NT2/D1 (cell line): ENCODE measurements at places on chromosomes 5 and 9.
A peak's percentile ranks its signal among the peaks of the same experiment; 100 is the strongest.

GRCh38 chr9:91192381-91193086 lies 169.2 kb downstream of the AUH start:
- no peak for DNase-seq

GRCh38 chr5:150217873-150218692 lies 28.2 kb downstream of the SLC6A7 start:
- DNase-seq, result peak; percentile 66

- no peak for DNase-seq
These were observed 50.8 kb downstream of the SEC61B start for GRCh38 chr9:99272836-99273235.

DNA sequence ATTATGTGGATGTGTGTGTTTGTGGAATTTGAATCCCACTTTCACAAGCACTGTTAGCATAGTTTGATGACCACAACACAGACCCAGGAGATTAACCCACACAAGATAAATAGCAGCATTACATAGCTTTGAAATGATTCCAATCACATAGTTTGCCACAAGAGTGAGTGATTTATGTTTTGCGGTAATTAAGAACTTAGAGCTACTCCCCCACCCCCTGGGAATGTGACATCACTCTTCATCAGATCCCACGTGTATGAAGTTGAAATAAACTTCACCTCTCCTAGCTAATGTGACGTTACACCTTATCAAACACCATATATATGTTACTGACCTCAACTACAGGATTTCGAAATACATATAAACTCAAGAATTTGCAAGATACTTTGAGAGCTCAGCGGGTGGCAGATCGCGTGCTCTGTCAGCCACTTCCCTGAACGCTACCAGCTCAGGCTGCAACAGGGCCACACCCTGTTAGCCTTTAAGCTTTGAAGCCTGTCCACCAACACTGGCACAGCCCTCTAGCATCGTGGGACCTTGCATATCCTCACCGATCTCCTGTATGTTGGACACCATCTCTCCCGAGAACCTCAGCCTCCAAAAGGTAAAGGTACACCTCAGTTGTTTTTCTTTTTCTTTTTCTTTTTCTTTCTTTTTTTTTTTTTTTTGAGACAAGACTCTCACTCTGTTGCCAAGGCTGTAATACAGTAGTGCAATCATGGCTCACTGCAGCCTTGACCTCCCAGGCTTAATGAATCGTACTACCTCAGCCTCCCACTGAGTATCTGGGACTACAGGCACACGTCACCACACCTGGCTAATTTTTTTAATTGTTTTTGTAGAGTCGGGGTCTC lies 1.7 kb upstream of the AGTPBP1 start:
- DNase-seq, result no peak

- DNase-seq, result no peak
These were observed 620.5 kb upstream of the KLF4 start for GRCh38 chr9:108109927-108110690.

DNA sequence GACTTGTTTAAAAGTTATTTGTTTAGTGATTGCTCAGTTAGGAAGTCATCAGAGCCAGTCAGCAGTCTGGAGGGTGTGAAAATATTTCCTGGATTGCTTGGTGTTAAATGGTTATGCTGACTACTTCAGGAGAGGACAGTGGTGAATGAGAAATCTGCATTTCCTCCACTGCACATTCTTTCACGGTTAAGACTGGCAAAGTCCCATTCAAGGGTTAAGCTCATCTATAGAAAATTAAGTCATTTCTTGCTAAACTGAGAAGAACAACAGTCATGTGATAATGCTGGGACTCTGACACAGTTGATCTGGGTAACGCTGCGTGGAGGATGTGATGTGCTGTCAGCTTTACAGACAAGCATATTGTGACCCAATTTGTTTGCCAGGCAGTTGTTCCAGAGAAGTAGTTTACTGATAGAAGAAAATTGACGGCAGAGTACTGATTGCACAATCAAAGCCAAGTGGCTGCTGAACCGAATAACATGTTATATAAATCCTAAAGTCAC lies 80.4 kb downstream of the GRAMD2B start:
- no peak for DNase-seq

- DNase-seq, result no peak
These were observed 110.0 kb upstream of the PTGER4 start for GRCh38 chr5:40569546-40570270.

GRCh38 chr9:98255061-98255577 lies 330 bp downstream of the TBC1D2 start:
- DNase-seq, result no peak

GRCh38 chr5:110638970-110639902 lies 87.2 kb downstream of the TMEM232 start:
- DNase-seq, result no peak

- DNase-seq, result no peak
These were observed 47.5 kb downstream of the PBX3 start for GRCh38 chr9:125794708-125795107.

- DNase-seq, result no peak
These were observed 592 bp downstream of the TUBB4B start for GRCh38 chr9:137241490-137242268.

- no peak for DNase-seq
These were observed 35.8 kb upstream of the CDH6 start for GRCh38 chr5:31157720-31158119.

- DNase-seq, result no peak
These were observed 55.8 kb downstream of the SLC22A5 start for GRCh38 chr5:132425009-132425937.

DNA sequence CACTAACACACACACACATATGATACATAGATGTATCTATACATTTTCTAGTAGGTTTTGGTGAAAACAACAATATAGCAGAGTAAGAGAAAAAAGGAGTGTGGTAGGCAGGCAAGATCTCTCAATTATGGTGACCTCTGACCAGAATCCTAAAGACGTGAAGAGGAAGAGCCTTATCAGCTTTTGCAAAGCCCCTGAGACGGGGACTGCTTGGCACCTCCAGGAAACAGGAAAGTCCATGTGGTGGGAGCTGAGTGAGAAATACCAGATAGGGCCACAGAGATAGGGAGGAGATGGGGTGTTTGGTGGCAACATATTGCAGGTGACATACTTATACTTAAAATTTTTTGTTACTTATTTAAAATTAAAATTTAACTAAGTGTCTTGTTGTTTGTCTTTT lies 39.9 kb upstream of the CTXN3 start:
- DNase-seq, result no peak

- no peak for DNase-seq
These were observed 50.4 kb downstream of the ARL15 start for GRCh38 chr5:54259981-54260380.

DNA sequence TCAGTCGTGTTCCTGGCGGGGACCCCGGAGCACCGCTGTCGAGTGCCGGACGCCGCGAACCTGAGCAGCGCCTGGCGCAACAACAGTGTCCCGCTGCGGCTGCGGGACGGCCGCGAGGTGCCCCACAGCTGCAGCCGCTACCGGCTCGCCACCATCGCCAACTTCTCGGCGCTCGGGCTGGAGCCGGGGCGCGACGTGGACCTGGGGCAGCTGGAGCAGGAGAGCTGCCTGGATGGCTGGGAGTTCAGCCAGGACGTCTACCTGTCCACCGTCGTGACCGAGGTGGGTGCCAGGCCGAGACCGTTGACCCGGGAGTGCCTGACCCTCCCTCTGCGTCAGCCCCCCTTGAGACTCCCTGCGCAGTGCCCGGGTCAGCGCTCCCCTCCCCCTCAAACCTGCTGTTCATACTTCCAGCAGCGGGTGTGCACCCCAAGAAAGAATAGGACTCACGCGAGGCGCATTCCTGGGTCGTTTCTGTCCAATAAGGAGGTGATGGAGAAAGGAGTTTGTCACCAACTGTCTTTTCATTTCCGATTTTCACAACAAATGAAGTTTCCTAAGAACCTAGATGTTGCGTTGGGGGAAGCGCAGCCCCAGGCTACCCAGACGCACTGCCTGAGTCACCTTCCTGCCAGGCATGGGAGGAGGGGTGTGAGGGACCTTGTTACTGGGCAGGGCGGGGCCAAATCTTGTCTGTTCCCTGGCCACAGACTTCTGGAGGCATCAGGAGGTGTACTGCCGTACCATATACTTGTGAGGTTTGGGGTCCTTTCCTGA lies 722 bp downstream of the SLC22A4 start:
- DNase-seq, result peak; percentile 33

GRCh38 chr9:21982861-21983560 lies 11.2 kb downstream of the CDKN2A start:
- DNase-seq, result no peak

GRCh38 chr5:36950586-36951457 lies 74.3 kb downstream of the NIPBL start:
- no peak for DNase-seq

GRCh38 chr9:131391020-131391419 lies 2.9 kb upstream of the PRRC2B start:
- no peak for DNase-seq

- DNase-seq, result no peak
These were observed 491.7 kb upstream of the FAM174A start for GRCh38 chr5:100043475-100043874.

DNA sequence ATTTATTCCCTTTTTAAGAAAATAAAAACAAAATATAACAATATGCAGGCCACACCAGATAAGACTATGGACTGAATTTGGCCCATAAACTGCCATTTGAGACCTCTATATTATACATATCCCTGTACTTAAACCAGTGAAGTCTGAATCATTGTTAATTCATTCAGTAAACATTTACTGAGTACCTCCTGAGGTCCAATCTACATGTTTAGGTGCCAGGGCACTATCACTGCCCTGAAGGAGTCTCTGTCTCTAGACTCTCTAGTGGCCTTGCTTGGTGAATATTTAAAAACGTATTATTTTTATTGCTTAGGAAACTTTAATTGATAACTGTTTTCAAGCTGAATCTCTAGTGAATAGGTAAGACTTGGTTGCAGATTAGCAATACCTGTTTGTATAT lies 74.7 kb upstream of the ELL2 start:
- DNase-seq, result no peak

- DNase-seq, result no peak
These were observed 111.2 kb downstream of the UNC13B start for GRCh38 chr9:35272989-35273388.

- no peak for DNase-seq
These were observed 66.8 kb upstream of the IL7R start for GRCh38 chr5:35789732-35790456.

- DNase-seq, result peak; percentile 15
These were observed 60.9 kb downstream of the CNTRL start for GRCh38 chr9:121135642-121136041.

- DNase-seq, result no peak
These were observed 100.2 kb upstream of the S1PR3 start for GRCh38 chr9:88891040-88891439.

DNA sequence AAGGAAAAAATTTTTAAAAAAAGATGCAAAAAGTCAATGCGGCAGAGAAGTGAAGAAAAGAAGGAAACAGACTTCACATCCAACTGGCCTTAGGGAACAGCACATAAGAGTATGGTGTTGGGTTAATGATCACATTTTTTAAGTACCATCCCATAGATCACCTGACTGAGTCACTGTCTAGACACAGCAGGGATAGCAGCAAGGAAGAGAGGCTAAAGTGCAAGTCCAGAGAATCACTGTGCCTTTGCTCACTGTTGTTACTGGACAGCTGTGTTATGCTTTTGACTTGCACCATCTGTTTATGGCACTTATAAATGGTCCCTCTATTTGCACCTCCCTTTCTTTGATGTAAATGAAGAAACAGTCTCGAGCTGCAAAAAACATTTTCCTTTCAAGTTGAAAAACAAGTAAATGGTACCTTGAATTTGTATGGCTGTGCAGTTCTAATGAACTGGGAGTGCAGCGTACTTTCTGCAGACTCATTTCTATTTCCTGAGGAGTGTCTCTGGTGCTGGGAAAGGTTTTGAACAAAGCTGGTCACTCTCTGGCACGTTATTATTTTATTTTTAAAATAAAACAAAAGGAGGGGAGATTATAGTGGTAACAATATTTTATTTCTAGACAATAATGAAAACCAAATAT lies 84.2 kb downstream of the TRPM6 start:
- no peak for DNase-seq

GRCh38 chr5:8906303-8906967 lies 639.4 kb downstream of the SEMA5A start:
- DNase-seq, result no peak

- DNase-seq, result peak; percentile 15
These were observed 86.5 kb upstream of the TNFAIP8 start for GRCh38 chr5:119269061-119269944.

GRCh38 chr5:78001197-78001596 lies 225.1 kb upstream of the TBCA start:
- no peak for DNase-seq

- no peak for DNase-seq
These were observed 67.0 kb upstream of the NEK6 start for GRCh38 chr9:124190761-124191160.

GRCh38 chr9:17614903-17615302 lies 36.0 kb downstream of the SH3GL2 start:
- no peak for DNase-seq

GRCh38 chr9:38088006-38088925 lies 19.2 kb upstream of the SHB start:
- DNase-seq, result no peak

- DNase-seq, result no peak
These were observed 57.8 kb upstream of the GOLPH3 start for GRCh38 chr5:32231929-32232328.

DNA sequence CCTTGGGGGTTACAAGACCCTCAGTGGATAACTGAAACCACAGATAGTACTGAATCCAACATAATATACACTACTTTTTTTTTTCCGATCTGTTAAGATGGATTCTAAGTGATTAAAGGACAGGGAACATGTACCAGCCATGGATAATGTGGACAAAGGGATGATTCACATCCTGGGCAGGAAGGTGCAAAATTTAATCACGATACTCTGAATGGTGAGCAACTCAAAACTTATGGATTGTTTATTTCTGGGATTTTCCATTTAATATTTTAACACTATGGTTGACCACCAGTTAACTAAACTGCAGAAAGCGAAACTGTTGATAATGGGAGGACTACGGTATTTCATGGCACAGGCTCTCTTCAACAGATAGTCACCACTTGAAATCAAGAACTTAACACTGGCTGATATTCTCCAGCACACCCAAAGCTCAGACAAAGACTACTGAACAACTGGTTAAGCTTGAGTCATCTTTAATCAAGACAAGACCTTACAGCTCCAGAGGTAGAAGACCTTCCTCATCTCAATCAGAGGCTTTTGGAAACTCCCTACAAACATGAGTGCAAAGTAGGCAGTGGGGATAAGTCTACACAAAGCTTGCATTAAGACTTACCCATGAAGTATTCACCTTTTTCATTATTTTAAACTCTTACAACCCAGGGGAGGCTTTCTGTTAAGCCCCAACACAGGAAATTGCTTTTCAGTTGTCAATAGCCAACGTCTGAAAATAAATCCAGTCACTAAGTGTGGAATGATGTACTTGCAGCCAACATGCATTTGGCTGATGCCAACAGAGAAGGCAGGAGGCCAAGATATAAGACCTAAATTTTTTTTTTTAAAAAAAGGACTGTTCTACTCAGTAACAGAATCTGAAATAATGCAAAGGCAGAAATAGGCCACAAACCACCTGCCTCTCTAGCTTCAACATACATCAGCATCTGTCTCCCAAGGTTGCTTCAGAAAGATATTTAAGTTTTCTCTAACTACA lies 78.7 kb downstream of the ELAVL2 start:
- no peak for DNase-seq

DNA sequence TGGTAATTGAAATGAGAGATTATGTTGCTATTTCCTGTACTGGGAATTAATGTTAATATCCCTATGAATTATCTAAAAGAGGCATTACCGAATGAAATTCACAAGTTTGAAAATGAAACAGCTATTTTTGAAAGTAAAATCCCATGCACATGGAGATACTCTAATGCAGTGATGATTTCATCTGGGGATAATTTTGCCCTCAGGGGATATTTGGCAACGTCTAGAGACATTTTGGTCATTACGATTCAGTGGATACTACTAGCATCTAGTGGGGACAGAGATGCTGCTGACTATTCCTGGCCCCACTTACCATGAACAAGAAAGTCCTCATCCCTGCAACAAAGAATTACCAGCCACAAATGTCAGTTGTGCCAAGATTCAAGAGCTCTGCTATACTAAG lies 500.9 kb downstream of the EFNA5 start:
- DNase-seq, result no peak
